Type B pancreatic cell (in vitro differentiated cells): ENCODE measurements at places on chromosomes 4 and X.

GRCh38 chr4:28462766-28463700 lies 1602.4 kb downstream of the STIM2 start:
- DNase-seq = no peak
- no peaks in the 10 kb centered on the region for H3K36me3 ChIP-seq
- H3K4me1 ChIP-seq = peaks cover 12% of the 10 kb centered on the region
- no peak overlapping the region for H3K4me3 ChIP-seq

- peaks cover 6% of the 10 kb centered on the region for H3K36me3 ChIP-seq
- no peaks in the 10 kb centered on the region for H3K4me1 ChIP-seq
- no peak overlapping the region for H3K4me3 ChIP-seq
Observed at GRCh38 chrX:97167333-97167732, 283.6 kb downstream of the RPA4 start.

GRCh38 chr4:37747772-37748330 lies 61.7 kb upstream of the RELL1 start:
- H3K27me3 ChIP-seq = no peaks in the 10 kb centered on the region
- no peaks in the 10 kb centered on the region for H3K36me3 ChIP-seq
- no peak for DNase-seq
- no peak overlapping the region for H3K27ac ChIP-seq
- no peak overlapping the region for H3K4me3 ChIP-seq

- H3K4me1 ChIP-seq = peaks cover 23% of the 10 kb centered on the region
- H3K36me3 ChIP-seq = no peaks in the 10 kb centered on the region
- H3K4me3 ChIP-seq = no peak overlapping the region
- peaks cover 7% of the 10 kb centered on the region for H3K27me3 ChIP-seq
- no peak for DNase-seq
- H3K27ac ChIP-seq = peak overlapping the region; percentile 9
Observed at GRCh38 chrX:131985526-131986049, 37.5 kb upstream of the STK26 start.

- no peaks in the 10 kb centered on the region for H3K27me3 ChIP-seq
- no peak for DNase-seq
- H3K4me1 ChIP-seq = no peaks in the 10 kb centered on the region
- no peak overlapping the region for H3K4me3 ChIP-seq
Observed at GRCh38 chrX:16885628-16886027, 15.5 kb upstream of the RBBP7 start.

GRCh38 chr4:175509320-175509719 lies 302.7 kb downstream of the GPM6A start:
- no peak for DNase-seq
- H3K4me1 ChIP-seq = no peaks in the 10 kb centered on the region
- no peaks in the 10 kb centered on the region for H3K27me3 ChIP-seq
- no peak overlapping the region for H3K27ac ChIP-seq
- no peaks in the 10 kb centered on the region for H3K36me3 ChIP-seq

- H3K4me3 ChIP-seq = no peak overlapping the region
- H3K36me3 ChIP-seq = no peaks in the 10 kb centered on the region
- no peaks in the 10 kb centered on the region for H3K27me3 ChIP-seq
- H3K27ac ChIP-seq = no peak overlapping the region
Observed at GRCh38 chr4:128249787-128250668, 37.6 kb downstream of the PGRMC2 start.

GRCh38 chrX:154428176-154429171 lies at the start of gene ATP6AP1:
TSS of gene ATP6AP1 (plus strand) at chrX:154428677. CDS start at chrX:154428693, 16 bp downstream.
- H3K4me3 ChIP-seq = peak within 1 kb of the TSS; percentile 86
- no peaks in the 10 kb centered on the region for H3K4me1 ChIP-seq
- peak; percentile 92 for DNase-seq
- H3K27ac ChIP-seq = peak within 1 kb of the TSS; percentile 62

GRCh38 chr4:186134257-186134656 lies 29.8 kb downstream of the FAM149A start:
- H3K4me1 ChIP-seq = peaks cover 18% of the 10 kb centered on the region
- H3K27ac ChIP-seq = no peak overlapping the region
- no peaks in the 10 kb centered on the region for H3K36me3 ChIP-seq
- peaks cover 3% of the 10 kb centered on the region for H3K27me3 ChIP-seq
- no peak for DNase-seq
- no peak overlapping the region for H3K4me3 ChIP-seq

DNA sequence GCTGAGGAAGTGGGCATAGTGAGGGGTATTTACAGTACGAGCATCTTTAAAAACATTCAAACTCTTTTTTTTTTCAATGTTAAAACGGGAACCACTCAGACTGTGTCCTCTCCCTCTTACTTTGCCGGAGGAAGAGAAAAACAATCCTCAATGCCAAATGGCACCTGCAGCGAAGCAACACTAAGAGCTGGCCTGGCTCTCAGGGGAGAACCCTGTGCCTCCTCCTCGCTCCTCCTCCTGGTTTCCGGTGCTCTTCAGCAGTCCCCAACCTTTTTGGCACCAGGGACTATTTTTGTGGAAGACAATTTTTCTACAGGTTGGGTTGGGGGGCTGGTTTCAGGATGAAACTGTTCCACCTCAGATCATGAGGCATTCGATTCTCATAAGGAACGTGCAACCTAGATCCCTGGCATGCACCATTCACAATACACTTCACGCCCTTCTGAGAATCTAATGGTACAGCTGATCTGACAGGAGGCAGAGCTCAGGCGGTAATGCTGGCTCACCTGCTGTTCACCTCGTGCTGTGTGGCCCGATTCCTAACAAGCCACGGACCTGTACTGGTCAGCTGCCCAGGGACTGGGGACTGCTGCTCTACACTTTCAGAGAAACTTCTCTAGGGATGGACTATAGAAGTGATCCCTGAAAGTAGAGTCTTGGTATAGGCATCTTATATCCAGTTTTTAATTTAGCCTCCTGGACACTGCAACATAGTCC lies 404.1 kb downstream of the RAPGEF2 start:
- peaks cover 23% of the 10 kb centered on the region for H3K4me1 ChIP-seq
- H3K4me3 ChIP-seq = no peak overlapping the region
- H3K27me3 ChIP-seq = peaks cover 32% of the 10 kb centered on the region
- H3K27ac ChIP-seq = no peak overlapping the region
- no peaks in the 10 kb centered on the region for H3K36me3 ChIP-seq

DNA sequence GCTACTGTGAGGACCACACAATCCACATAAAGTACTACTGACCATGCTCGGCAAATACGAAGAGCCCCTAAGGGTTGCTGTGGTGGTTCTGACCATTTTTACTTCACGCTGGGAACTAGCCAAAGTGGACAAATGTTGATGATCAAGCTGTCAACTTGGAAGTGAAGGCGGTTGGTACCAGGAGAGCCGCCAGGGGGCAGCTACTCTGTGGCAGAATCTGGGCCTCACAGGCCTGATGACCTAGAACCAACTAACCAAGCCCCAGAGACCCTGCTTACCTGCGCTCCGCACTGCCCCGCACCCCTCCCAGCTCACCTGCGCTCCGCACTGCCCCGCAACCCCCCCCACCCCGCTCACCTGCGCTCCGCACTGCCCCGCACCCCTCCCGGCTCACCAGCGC lies 5.6 kb downstream of the GAK start:
- no peaks in the 10 kb centered on the region for H3K27me3 ChIP-seq
- peak overlapping the region; percentile 21 for H3K27ac ChIP-seq
- peaks cover 9% of the 10 kb centered on the region for H3K36me3 ChIP-seq
- H3K4me1 ChIP-seq = peaks cover 45% of the 10 kb centered on the region
- no peak overlapping the region for H3K4me3 ChIP-seq
- DNase-seq = no peak

- H3K36me3 ChIP-seq = no peaks in the 10 kb centered on the region
- no peaks in the 10 kb centered on the region for H3K27me3 ChIP-seq
- H3K4me3 ChIP-seq = no peak overlapping the region
- H3K4me1 ChIP-seq = no peaks in the 10 kb centered on the region
Observed at GRCh38 chrX:141832247-141832646, 5.9 kb upstream of the MAGEC3 start.

DNA sequence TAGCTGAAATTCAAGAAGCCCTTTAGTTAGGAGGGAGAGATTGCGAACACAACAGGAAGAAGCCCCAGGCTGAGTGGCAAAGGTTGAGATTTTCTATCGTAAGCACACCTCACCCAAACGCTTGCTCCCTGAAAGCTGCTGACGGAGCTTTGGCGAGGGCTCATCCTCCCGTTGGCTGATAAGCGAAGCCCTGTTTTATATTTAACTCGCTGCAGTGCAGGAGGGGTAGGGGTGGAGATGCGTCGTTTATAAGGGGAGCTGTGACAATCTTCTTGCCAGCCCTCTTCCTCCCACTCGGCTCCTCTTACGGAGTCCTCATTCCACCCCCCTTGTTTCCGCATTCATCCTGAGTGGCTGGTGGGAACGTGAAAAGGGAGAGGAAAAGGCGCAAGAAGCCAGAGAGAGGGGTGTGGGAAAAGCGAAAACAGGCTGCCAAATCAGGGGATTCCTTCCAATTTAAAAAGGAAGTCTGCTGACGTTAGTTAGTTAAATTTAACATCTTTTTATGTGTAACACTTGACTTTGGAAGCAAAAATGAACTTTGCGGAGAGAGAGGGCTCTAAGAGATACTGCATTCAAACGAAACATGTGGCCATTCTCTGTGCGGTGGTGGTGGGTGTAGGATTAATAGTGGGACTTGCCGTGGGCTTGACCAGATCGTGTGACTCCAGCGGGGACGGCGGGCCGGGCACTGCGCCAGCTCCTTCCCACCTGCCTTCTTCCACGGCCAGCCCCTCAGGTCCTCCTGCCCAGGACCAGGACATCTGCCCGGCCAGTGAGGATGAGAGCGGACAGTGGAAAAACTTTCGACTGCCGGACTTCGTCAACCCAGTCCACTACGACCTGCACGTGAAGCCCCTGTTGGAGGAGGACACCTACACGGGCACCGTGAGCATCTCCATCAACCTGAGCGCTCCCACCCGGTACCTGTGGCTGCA lies at the start of gene ENPEP:
Gene ENPEP, plus strand, starts transcription at position 275 of the 938 bp plus-strand sequence. Its CDS starts 260 bp downstream, at position 535.
- H3K27me3 ChIP-seq = no peaks in the 10 kb centered on the region
- no peaks in the 10 kb centered on the region for H3K36me3 ChIP-seq
- H3K4me1 ChIP-seq = peaks cover 20% of the 10 kb centered on the region
- H3K4me3 ChIP-seq = peak within 1 kb of the TSS; percentile 46
- DNase-seq = no peak
- peak within 1 kb of the TSS; percentile 1 for H3K27ac ChIP-seq

DNA sequence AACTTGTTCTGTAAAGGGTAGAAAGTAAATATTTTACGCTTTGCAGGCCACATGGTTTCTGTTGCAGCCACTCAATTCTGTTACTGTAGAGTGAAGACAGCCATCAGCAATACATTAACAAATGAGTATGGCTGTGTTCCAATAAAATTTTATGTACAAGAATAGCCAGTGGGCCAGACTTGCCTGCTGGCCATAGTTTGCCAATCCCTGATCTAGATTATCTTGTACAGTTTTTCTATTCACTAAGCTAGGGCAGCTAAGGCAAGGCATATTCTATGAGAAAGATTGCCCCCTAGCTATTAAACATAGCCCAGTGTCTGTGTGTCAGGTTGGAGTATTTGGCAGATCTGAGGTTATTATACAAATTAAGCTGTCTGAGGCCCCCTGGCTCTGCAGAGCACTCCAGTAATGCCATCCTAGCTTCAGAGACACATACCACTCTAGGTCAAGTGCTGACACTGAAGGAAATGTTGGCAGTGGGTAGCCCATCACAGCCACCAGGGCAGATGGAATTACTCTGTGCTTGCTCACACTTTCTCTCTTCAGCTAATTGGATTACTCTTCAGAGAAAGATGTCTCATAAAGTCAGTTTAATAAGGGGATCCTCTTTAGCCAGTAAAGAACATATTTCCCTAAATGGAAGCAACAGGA lies 40.7 kb downstream of the MTTP start:
- no peak overlapping the region for H3K4me3 ChIP-seq
- H3K4me1 ChIP-seq = no peaks in the 10 kb centered on the region
- no peaks in the 10 kb centered on the region for H3K27me3 ChIP-seq
- no peak for DNase-seq
- H3K27ac ChIP-seq = no peak overlapping the region
- H3K36me3 ChIP-seq = no peaks in the 10 kb centered on the region

- peaks cover 12% of the 10 kb centered on the region for H3K36me3 ChIP-seq
- H3K4me3 ChIP-seq = no peak overlapping the region
- peaks cover 4% of the 10 kb centered on the region for H3K4me1 ChIP-seq
- H3K27ac ChIP-seq = no peak overlapping the region
- no peaks in the 10 kb centered on the region for H3K27me3 ChIP-seq
Observed at GRCh38 chr4:147518086-147518485, 37.2 kb downstream of the EDNRA start.

GRCh38 chr4:85747882-85748491 lies 273.0 kb downstream of the ARHGAP24 start:
- peaks cover 5% of the 10 kb centered on the region for H3K4me1 ChIP-seq
- H3K27me3 ChIP-seq = no peaks in the 10 kb centered on the region
- no peak overlapping the region for H3K27ac ChIP-seq
- no peaks in the 10 kb centered on the region for H3K36me3 ChIP-seq
- DNase-seq = no peak
- no peak overlapping the region for H3K4me3 ChIP-seq

DNA sequence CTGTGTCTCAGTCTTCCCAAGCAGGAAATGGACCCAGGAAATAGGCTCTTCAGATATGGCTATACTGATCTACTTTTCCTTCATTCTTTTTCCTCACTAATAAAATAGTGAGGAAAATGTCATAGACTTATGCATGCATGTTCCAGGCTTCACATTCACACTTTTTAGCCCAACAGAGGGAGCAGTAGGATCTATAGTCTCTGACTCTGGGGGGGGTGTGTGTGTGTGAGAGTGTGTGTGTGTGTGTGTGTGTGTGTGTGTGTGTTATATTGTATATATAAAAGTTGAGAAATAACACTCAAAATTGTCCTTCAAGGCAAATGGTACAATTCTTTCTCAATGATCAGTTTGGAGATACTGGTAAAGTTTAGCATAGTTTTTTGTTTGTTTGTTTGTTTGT lies 297.2 kb upstream of the GALNT7 start:
- H3K27ac ChIP-seq = no peak overlapping the region
- no peaks in the 10 kb centered on the region for H3K36me3 ChIP-seq
- H3K4me3 ChIP-seq = no peak overlapping the region
- no peaks in the 10 kb centered on the region for H3K4me1 ChIP-seq
- DNase-seq = no peak

DNA sequence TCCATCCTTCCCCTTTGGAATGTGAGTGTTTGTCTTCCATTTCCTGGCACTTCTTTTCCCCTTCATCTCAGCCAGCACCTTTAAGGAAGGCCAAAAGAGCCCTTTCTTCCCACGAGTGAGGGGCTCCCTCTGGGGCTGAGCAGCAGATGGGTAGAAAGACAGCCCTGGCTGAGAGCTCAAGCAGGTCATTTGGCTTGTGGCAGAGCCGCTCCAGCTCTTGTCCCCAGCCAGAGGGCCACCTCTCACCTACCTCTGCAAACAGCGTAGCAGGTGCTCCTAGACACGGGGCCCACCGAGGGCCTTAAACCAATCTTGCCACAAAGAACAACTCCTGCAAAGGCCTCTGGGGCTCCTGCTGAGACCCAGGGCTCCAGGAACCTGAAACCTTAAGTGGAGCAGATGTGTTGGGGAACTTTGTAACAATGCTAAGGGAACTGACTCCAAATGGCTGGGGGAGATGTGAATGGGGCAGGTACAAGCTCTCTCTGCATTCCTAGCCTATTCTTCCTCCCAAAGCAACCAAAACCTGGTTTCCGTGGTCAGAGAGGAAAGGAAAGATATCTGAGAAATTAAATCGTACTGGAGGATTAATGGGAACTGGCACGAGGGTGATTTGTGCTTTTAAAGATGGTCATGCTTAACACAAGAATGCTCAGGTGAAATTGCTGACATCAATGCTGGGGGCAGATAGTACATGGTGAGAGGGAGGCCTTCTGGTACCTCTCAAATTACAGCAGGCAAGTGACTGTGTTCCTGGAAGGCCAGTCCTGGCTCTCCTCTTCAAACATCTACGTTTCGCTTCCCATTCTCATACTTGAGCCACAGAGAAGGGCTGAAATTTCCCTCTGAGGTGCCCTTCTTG lies 27.0 kb downstream of the TFDP3 start:
- no peak overlapping the region for H3K4me3 ChIP-seq
- H3K36me3 ChIP-seq = no peaks in the 10 kb centered on the region
- H3K27me3 ChIP-seq = no peaks in the 10 kb centered on the region
- no peak overlapping the region for H3K27ac ChIP-seq
- no peak for DNase-seq
